ENCODE measurements at places on chromosomes 12 and 14.

GRCh38 chr14:95023886-95024285 lies 133.4 kb downstream of the DICER1 start:
- peak; percentile 62 for DNase-seq

- no peak for DNase-seq
Measured at GRCh38 chr12:120455302-120455701, 9.1 kb downstream of the GATC start.

GRCh38 chr14:73478684-73479083 lies 12.0 kb upstream of the RIOX1 start:
- no peak for DNase-seq

- no peak for DNase-seq
Measured at GRCh38 chr12:14563046-14563445, 4.6 kb downstream of the PLBD1 start.

GRCh38 chr12:26746121-26746714 lies 86.8 kb downstream of the ITPR2 start:
- DNase-seq, result no peak

GRCh38 chr12:5031242-5031641 lies 12.4 kb upstream of the KCNA5 start:
- no peak for DNase-seq

- no peak for DNase-seq
Measured at GRCh38 chr14:91866511-91867295, 633 bp downstream of the TC2N start.
